ENCODE measurements at places on chromosomes 7 and 10.

- DNase-seq, result no peak
These were observed 130.4 kb upstream of the MEOX2 start for GRCh38 chr7:15816835-15817426.

GRCh38 chr10:112981553-112981952 lies 31.5 kb downstream of the TCF7L2 start:
- no peak for DNase-seq

GRCh38 chr10:54749623-54750022 lies 51.4 kb downstream of the PCDH15 start:
- DNase-seq, result no peak

- no peak for DNase-seq
These were observed 24.6 kb downstream of the PDIA4 start for GRCh38 chr7:149003560-149004305.

DNA sequence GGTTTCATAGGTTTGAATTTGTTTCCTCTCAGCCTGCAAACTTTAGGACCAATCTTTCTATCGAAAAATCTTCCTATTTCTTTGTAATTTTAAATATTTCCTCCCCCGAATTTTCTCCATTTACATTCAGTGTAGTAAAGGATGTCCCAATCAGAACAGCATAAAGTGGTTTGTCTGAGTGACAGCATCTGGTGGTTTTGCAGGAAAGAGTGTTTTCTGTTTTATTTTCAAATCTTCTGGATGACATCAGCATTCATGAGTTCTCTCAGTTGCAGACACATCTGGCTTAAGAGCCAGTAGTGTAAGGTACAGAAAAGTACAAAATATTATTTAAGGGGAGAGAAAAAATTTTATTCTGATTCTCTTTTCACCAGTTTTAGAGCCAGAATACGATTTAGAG lies 634.8 kb downstream of the PHTF2 start:
- no peak for DNase-seq

DNA sequence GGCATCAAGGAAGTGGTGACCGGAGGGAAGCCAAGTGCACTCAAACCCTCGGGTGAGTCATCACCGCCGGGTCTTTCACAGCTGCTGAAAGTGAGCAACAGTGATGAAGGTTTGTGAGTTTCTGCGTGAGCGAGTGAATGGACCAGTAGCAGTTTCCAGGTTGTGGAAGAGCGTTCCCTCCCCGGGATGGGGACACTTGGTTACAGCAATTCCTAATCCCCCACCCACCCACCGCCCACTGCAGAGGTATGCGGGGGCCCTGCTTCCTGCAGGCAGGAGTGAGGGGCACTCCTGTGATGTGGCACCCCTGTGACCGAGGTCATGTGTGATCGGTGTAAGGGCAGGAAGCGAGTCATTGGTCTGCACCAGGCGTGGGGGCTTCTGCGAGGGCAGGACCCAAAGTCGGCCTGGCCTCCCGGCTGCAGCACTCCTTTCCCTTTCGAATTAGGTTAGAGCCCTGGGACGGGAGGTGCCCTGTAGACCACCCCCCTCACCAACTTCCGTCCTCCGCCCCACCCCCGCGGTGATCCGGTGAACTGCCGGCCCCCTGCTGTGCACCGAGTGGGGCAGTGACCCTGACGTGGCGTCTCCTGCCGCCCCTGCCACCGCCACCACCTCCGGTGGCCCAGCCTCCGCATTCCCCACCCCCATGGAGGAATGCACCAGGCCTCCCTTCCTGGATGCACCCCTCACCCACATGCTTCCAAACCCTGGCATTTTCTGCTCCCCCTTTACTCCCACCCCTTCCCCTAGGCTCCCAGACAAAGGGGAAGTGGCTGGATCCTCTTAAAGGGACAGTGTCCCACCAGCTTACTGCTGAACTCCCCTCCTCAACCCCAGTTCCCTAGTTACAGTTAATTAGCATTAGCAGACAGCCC lies 10.9 kb downstream of the LIMK1 start:
- peak; percentile 77 for DNase-seq

- no peak for DNase-seq
These were observed 29.2 kb downstream of the STK17A start for GRCh38 chr7:43612128-43612527.

DNA sequence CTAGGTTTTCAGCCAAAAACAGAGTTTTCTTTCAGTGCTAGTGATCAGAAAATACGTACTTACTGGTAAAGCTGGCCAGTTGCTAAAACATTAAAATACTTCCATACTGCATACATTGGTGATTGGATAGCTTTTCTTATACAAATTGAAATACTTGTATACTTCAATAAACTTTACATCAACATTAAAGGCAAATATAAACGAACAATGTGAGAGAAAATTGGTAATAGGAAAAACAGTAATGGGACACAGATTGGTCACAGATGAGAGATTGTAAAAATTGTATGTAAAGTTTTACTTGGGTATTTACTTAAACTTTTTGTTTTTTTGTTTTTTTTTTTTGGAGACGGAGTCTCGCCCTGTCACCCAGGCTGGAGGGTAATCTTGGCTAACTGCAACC lies 391.7 kb downstream of the TFEC start:
- no peak for DNase-seq

GRCh38 chr7:127598318-127598717 lies 4.8 kb downstream of the FSCN3 start:
- DNase-seq, result no peak

GRCh38 chr7:82389876-82390275 lies 53.7 kb downstream of the CACNA2D1 start:
- DNase-seq, result no peak

GRCh38 chr7:77354484-77354883 lies 61.7 kb downstream of the GSAP start:
- DNase-seq, result no peak

GRCh38 chr10:8617792-8618191 lies 563.3 kb downstream of the GATA3 start:
- DNase-seq, result no peak

DNA sequence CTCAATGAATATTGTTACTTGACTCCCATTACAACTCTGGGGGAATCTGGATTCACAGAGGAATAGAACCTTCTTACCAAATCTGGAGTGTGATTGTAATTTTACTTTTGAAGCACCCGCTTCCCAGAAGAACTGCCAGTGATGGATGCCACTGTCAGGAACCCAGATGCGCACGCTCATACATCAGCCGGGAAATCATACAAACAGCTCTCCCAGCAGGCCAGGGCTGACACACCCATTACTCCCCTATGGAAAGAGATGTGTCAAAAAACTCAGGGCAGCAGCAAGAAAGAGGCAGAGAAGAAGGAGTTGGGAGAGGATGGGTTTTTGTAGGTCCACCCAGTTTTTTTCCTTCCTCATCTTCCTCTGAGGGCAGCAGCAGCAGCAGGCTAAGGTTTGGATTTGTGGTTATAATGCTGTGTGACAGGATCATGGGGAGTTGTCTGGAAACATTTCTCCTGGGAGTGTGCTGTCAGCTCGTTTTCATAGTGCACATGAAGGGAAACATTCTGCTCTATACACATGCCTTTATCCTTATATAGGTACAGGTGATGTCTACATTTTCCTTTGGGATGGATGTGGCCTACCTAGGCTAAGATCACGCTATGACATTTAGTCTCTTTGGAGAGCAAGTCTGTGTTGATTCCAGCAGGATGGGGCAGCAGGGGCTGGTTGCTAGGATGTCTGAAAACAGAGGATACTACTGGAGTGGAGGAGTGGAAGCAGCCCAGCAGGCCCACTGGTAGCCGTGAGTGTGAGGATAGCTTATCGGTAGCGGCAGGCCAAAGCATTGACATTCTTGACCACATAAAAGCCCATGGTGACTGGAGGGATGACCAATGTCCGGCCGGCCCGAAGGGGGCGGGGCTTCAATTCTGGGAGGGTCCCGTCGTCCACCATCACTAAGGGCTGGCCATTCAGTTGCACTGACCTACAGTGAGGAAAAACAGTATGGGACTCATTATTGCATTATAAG lies 12.4 kb upstream of the HPS1 start:
- DNase-seq, result no peak

DNA sequence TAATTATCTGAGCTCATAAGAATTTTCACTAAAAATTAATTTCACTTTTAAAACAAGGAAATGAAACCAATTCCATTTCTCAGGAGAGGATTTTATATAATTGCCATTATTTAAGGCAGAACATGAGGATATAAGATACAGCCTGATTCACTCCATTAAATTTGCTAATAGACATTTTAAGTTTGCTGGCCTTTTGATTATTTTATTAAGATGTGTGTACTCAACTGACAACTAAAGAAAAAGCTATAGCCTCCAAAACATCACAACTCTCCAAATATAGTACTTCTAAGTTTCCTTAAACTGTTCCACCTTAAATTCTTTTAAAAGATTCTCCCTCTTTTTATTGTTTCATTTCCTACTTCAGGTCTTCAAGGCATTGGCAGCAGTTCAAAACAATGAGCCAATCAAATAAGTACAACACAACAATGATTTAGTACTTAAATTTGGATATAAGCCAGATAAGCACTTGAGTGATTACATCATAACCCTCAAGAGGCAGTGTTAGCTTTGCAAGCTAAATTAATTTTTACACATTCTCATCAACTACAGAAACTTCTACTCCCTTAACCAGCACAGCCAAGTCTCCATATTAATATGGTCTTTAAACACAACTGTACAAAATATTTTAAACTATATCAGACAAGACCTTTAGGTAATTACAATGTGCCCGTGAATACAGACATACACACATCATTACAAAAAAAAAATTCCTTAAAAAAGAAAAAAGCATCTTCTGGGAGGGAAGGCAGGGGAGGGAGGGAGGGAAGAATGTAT lies 121.8 kb downstream of the KMT2C start:
- no peak for DNase-seq

- DNase-seq, result no peak
These were observed 69.4 kb downstream of the DNAJB6 start for GRCh38 chr7:157405914-157406810.

DNA sequence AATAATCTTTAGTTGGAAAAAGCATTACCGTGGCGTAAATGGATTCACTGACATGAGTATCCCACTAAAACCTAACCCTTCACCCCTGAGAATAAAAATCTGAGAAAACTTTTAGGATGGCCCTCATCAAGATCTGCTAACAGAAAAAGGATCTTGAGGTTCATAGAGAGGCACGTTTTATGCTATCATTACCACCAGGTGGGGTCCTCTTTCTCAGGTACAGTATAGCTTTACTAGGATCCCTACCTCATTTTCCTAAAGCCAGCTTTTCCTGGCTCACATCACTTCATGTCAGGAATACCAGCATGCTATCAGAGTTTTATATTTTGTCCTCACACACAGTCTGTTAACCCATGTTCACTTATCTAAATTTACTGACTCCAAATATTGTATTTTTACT lies 173.7 kb downstream of the POM121L12 start:
- DNase-seq, result no peak

GRCh38 chr7:72035266-72035665 lies 376.9 kb downstream of the CALN1 start:
- no peak for DNase-seq

DNA sequence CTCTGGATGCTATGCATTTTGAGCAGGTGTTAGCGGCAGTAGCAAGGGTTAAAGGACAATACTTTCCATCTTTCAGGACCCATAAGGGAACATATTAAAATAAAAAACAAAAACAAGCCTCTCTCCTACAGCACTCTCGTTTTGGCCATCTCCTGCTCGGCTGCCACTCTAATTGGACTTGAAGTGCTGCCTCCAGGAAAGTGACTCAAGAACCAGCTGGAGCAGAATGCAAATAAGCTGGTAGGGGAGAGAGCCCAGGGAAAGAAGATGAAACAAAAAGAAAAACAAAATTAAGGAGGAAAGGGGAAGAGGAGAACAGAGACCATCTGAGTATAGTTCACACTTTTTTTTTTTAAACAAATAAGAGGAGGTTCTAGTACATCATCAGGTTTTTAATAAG lies 65.6 kb downstream of the HBP1 start:
- no peak for DNase-seq

DNA sequence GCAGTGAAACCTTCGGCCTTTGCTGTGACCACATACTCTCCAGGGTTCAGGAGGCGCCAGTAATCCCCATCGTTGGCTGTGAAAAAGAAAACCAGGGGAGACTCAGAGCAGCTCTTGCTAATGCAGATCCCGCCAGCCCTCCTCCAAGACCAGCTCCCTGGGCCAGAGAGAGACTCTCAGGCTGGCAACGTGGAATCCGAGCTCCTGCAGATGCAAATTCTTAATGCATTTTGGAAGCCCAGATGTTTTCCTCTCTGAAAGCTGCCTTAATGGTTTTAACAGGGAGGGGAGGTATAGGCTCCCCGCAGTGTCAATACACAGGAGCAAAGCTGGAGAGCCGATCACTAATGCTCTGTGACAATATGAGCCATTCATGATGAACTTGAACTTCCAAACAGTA lies 80.8 kb downstream of the GPR26 start:
- no peak for DNase-seq

- DNase-seq, result no peak
These were observed 21.6 kb downstream of the DNTT start for GRCh38 chr10:96325719-96326373.

GRCh38 chr7:81590131-81590530 lies 179.7 kb downstream of the HGF start:
- no peak for DNase-seq

GRCh38 chr10:110655320-110655719 lies 11.2 kb downstream of the RBM20 start:
- DNase-seq, result no peak

GRCh38 chr10:30499816-30500215 lies 65.8 kb downstream of the MAP3K8 start:
- no peak for DNase-seq

- no peak for DNase-seq
These were observed 23.9 kb upstream of the GRID1 start for GRCh38 chr10:86390337-86391120.

DNA sequence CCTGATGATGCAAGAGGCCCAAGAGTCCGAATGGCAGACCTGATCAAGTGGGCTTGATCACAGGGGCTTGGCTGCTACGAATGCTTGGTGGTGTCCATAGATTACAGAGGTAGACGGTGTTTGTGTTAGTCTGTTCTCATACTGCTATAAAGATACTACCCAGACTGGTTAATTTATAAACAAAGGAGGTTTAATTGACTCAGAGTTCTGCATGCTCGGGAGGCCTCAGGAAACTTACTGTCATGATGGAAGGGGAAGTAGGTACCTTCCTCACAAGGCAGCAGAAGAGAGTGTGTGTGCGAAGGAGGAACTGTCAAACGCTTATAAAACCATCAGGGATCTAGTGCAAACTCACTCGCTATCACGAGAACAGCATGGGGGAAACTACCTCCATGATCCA lies 268.9 kb upstream of the KLF6 start:
- DNase-seq, result no peak

GRCh38 chr10:114662646-114663217 lies 4.7 kb upstream of the ABLIM1 start:
- DNase-seq, result no peak

- no peak for DNase-seq
These were observed 33.9 kb upstream of the MKX start for GRCh38 chr10:27779462-27780015.

GRCh38 chr10:43963379-43963778 lies 314.7 kb upstream of the ZNF32 start:
- DNase-seq, result no peak

- DNase-seq, result no peak
These were observed 926.1 kb upstream of the SORCS1 start for GRCh38 chr10:108090476-108091215.

GRCh38 chr7:51080622-51081269 lies 235.9 kb downstream of the COBL start:
- DNase-seq, result no peak

Measured in right forelimb (tissue), 1 donor.